ENCODE measurements at places on chromosomes 12 and 14.
A peak's percentile ranks its signal among the peaks of the same experiment; 100 is the strongest.

GRCh38 chr12:115338566-115339294 is 654.8 kb upstream of the TBX3 start:
- no peak for DNase-seq

DNA sequence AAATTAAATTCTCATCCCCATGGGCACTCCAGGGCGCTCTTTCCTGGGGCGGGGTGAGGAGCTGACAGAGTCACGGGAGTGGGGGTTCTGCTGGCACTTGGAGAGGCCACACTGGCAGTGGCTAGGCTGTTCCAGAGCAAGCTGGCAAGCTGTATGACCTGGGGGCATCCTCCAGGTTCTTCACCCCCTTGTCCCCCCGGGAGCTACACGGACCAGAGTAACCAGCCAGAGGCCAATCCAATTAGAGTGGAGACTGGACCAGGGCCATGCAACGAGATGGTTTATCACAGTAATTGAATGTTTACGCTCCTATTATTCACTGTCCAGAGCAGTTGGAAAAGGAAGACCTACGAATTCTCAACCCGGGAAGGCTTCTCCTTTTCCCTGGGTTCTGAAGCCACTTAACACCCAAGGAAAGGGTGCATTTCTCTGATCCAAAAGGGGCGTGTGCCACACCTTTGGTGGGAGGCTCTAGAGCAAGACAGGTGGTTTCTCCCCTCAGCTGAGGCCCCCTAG is 43.8 kb upstream of the PNMA1 start:
- DNase-seq: no peak

DNA sequence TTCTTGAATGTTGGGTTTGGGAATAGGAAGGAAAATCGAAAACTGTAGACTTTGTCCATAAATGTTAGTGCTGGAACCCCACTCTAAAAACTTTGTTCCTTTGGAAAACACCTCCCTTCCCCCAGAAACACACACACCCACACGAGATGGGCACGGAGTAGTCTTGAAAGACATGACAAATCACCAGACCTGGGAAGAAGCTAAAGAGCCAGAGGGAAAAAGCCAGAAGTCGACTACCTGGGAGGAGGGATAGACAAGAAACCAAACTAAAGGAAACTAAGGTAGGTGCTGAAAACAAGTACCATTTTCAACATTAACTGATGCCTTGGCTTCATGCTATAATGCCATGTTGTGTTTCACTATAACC is 925 bp upstream of the NANOG start:
- no peak for DNase-seq

- no peak for DNase-seq
Observed at GRCh38 chr14:21047378-21047781, 5.2 kb downstream of the RNASE7 start.

DNA sequence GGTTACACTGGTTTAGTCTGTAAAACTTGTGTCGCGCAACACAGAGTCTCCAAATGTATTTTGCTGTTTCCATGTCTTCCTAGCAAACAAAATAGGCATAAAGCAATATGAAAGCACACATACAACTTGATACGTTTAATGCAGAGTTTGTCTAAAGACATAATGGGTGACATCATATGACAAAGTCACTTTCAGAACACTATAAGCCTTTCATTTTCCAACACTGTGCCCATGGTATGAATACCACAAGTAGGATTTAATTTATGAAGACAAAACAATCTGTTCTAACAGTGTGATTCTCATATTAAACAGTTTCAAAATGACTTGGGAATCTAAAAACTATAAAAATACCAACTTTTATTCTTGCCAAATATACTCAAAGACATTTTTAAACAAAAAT is 58.4 kb downstream of the PTPN21 start:
- no peak for DNase-seq

DNA sequence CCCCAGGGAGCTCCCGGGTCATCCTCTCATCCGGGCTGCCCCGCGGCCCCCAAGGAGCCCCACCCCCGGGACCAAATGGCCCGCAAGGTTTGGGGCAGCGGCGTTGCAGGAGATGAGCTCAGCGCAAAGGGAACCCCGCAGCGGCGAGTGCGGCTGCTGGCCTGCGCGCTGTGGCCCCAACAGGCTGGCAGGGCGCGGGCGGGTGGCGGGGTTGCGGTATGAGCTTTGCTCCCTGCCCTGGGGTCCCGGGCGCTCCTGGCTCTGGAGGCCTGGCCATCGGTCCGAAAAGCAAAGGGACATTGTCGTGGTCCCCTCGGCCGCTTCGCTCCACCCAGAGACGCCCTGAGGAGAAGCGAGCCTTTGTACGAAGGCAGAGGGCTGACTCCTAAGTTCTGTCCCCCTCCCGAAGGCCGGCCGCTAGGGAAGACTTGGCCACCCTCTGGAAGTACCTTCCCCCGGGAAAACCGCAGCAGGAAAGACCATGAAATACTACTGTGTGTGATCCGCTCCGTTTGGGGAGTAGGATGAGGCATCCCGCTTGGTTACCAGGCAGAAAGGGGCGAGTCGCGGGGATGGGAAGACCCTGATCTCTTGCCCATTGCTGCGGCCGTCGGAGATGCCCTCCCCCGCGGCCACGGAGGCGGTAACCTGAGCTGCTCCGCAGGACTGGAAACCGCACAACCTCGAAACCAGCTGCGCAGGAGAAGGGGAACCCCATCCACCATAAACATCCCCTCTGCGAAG is 620 bp upstream of the NID2 start:
- DNase-seq: no peak

GRCh38 chr12:125284945-125285685 is 219.9 kb downstream of the AACS start:
- DNase-seq: no peak

DNA sequence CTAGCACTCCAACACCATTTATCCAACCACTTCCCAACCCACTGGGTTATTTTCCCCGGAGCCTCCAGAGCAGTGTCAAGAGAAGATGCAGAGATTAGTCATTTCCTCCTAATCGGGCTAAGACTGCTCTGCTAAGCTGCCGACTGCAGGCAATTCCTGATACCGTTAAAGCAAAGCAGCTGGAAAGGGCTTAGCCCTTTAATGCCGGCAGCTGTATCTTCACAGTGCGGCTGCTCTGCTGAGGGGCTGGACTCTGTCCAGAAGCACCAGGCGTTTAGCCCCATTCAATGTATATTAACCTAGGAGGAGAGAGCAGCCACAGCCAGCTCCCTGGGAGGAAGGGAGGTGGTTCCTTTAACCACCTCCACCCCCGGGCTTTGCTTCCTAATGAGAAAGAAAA is 11.1 kb downstream of the AQP6 start:
- DNase-seq: no peak

- DNase-seq: no peak
Observed at GRCh38 chr14:89212386-89213235, 204.4 kb downstream of the FOXN3 start.

GRCh38 chr12:91722072-91722471 is 423.6 kb downstream of the BTG1 start:
- no peak for DNase-seq

DNA sequence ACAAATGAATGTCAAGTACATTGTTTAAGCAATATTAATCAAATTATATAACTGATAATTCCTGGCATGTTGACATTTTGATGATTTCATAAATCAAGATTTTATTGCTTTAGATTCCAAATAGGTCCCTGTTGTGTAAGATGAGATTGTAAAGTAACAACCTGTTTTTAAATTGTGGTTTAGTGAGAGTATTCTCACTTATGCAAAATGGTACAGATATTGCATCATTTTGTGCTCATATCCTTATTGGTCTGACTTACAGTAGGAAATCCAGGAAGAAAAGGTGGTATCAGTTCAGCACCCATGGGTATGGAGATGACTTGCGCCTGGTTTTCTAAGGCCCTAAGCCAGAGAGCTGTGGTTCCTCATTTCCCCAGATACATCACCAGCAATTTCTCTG is 165.5 kb downstream of the KIF21A start:
- DNase-seq: no peak

- DNase-seq: no peak
Observed at GRCh38 chr12:78321696-78322095, 491.0 kb downstream of the NAV3 start.

GRCh38 chr12:168763-169525 is 45.0 kb downstream of the SLC6A12 start:
- no peak for DNase-seq

DNA sequence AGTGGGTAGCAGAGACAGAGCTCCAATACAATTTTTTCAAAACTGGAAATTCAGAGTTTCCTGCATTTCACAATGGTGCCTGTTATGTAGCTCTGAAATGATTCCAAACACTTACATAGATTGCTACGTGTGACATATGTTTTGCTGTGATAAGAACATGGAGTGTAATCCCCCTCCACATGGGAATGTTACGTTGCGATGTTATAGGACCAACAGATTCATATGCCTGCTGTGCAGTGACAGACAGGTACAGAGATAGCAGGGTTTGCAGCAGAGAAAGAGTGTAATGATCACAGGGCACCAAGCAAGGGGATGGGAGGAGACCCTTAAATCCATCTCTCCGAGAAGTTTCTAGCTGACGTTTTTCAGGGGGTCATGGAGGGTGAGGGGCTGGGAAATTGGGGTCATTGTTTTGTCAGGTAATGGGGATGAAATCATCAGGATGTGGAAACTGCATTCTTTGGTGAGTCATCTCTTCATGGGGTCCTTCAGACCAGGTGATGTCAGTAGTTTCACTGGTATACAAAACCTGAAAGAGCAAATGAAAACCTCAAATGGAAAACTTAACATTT is 76.6 kb upstream of the OSBPL8 start:
- DNase-seq: no peak

GRCh38 chr12:113980537-113981337 is 14.6 kb upstream of the RBM19 start:
- DNase-seq: peak; percentile 20

GRCh38 chr12:88310666-88311065 is 168.6 kb downstream of the TMTC3 start:
- DNase-seq: no peak

- DNase-seq: no peak
Observed at GRCh38 chr12:29334937-29335336, 46.0 kb downstream of the ERGIC2 start.

DNA sequence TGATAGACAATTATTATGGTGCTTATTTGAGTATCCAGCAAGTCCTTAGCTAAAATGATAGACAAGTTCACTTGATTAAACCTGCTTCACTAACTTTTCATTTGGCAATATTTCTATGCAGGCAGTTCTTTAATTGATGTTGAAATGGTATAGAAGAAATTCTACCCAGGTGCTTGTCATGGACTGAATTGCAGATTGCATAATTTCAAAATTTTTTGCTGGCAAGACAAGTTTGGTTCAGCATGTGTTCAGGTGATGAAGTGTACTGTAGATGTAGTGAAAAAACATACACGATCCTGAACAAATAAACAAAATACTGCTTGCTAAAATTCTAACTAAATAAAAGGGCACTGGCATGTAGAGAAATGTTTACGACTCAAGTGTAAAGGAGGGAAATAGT is 189.0 kb downstream of the FOXA1 start:
- no peak for DNase-seq

DNA sequence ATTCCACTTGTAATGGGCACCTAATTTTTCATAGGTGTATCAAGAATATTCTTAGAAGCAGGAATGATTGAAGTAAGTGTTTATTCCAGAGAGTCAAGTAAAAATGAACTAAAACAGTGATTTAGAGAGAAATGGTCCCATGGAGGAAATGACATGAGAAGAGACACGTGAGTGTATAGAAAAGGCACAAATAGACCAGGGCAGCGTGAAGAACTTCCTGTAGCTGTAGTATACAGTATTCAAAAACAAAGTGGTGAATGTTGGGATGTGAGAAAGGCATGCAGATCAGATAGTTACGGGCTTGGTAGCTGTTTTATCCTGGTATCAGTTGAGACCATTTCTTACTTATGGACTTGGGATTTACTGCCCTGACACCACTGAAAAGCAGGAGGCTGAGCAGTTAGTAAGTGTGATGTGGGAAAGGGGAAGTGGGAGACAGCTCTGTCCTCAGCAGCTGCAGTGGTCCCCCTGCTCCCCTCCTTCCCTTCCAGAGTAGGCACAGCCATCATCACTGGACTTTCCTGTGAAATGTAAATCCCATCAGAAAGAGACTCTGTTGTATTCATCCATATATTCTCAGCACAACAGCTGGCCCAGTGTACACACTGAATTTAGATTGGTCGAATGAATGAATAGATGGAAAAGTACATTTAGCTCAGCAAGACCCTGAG is 16.8 kb upstream of the TESPA1 start:
- DNase-seq: no peak

DNA sequence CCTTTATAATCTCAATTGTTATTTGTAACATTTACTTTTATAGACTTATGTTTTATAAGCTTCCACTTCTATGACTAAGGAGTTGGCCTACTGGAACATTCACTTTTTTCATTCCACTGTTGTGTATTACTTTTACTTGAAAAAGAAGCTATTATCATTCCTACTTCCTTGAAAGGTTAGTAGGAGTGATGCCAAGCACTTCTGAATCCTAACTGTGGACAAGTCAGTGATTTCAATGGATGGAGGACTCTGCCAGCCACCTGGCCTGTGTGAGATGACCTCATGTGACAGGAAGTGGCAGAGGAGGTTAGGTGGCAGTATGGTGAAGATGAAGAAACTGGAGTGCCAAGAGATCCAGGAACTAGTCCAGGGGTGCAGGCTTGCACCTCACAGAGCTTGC is 46.0 kb downstream of the TECPR2 start:
- DNase-seq: no peak

- DNase-seq: no peak
Observed at GRCh38 chr12:50647479-50647878, 116.4 kb upstream of the ATF1 start.

GRCh38 chr14:78403278-78403815 is 233.2 kb downstream of the NRXN3 start:
- DNase-seq: no peak

DNA sequence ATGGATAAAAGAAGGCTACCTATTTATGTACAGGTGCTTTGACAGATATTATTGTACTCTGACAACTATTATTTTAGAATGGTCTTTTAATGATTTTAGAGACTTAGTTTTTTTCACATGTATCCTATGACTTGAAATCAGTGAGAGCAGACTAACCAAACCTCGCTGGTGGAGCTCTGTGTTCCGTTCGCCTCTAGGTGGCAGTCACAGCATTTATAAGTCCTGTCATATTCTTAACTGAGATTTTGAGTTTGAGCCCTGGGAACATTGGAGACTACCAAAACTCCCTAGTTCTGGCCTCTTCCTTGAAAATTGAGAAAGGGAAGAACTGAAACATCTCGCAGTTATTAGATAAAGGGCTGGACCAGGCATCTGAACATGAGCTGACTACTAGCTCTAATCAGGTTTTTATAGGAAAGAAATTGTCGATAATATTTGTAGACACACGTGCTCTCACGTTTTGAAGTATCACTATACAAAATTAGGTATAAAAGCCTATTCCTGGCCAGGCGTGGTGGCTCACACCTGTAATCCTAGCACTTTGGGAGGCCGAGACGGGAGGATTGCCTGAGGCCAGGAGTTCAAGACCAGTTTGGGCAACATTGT is 48.3 kb downstream of the TTLL5 start:
- peak; percentile 35 for DNase-seq

- DNase-seq: no peak
Observed at GRCh38 chr12:6424866-6425265, 19.9 kb upstream of the CD27 start.
